Esophagus mucosa (tissue), 1 donor: ENCODE measurements at places on chromosomes 5 and 9. TPM values are rescaled to one million over a fixed set of nuclear protein-coding genes. Genes with fewer than 3 reads are reported as not detected.

GRCh38 chr9:123263227-123263626 lies 5.2 kb downstream of the STRBP start:
- no peak for ATAC-seq

- ATAC-seq, result no peak
Measured at GRCh38 chr9:93874242-93874641, 80.9 kb downstream of the BARX1 start.

- ATAC-seq, result peak; percentile 79
Measured at GRCh38 chr5:133612249-133612860, at the start of gene FSTL4. TSS of gene FSTL4 (minus strand) at chr5:133612541.

- no peak for ATAC-seq
Measured at GRCh38 chr9:121772600-121773285, 121.3 kb downstream of the DAB2IP start.

DNA sequence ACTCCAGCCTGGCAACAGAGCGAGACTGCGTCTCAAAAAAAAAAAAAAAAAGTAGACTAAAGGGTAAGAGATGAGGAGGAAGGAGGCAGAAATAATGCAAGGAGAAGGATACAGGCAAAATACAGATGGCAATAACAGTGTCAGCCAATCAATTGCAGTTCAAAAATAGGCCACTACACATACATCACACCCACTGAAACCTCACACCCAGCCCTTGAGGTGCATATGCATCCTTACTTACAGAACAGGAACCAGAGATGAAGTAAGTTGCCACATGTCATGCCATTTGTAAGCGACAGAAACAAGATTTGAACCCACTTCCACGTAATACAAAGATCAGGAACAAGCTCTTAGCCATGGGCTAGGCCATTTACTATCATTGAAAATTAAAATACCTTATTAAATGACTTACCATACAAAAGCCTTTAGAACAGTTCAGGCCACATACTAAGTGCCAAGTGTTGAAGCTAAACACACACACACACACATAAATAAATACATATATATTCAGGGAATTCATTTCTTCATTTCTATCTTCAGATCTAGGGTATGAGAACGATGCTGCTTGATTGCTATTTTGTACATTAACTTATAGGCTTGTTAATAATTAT lies 98.4 kb downstream of the FNBP1 start:
- peak; percentile 32 for ATAC-seq

DNA sequence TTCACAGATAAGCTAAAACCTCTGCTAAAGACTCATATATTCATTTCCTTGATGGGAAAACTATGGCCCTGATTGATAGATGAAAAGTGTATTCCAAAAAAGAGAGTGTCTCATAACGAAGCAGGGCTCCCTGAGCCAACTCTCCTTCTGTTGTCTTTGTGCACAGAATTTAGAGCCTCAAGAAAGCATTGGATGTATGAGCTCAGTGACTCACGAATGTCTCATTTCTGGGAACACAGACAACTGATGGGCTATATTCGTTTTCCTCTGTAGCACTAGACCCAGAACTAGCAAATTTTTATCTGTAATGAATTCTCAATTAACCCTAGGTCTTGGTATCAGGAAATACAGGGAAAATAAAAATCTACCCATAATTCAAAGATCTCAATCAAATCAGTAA lies 88.4 kb downstream of the LMNB1 start:
- no peak for ATAC-seq

- ATAC-seq, result no peak
Measured at GRCh38 chr9:5650356-5651105, 21.6 kb downstream of the RIC1 start.

GRCh38 chr5:81751836-81752643 lies 1.1 kb upstream of the SSBP2 start:
- ATAC-seq, result no peak

DNA sequence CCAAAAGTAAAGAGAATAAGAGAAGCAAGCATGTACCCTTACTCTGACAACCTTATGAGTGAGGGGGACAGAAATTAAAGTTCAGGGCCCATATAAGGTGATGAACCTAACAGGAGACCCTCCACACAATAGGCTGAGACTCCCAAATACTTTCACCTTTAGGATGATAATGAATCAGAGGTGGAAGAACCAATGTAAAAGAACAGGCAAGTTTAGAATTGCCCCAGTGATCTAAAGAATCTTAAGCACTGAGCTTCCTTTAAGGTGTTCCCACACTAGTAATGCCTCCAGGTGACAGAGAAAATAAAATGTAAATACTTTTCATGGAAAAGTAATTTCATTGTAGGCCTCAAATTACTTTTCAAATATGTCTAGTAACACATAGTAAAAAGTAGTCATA lies 8.2 kb upstream of the FAM151B start:
- peak; percentile 57 for ATAC-seq

GRCh38 chr5:83076742-83077661 lies at the start of the genes TMEM167A and XRCC4:
TSS of gene TMEM167A (minus strand) at chr5:83077394. CDS start at chr5:83077323, 71 bp downstream.
TSS of gene XRCC4 (plus strand) at chr5:83077547. CDS start at chr5:83104920, 27,373 bp downstream.
- peak; percentile 100 for ATAC-seq

DNA sequence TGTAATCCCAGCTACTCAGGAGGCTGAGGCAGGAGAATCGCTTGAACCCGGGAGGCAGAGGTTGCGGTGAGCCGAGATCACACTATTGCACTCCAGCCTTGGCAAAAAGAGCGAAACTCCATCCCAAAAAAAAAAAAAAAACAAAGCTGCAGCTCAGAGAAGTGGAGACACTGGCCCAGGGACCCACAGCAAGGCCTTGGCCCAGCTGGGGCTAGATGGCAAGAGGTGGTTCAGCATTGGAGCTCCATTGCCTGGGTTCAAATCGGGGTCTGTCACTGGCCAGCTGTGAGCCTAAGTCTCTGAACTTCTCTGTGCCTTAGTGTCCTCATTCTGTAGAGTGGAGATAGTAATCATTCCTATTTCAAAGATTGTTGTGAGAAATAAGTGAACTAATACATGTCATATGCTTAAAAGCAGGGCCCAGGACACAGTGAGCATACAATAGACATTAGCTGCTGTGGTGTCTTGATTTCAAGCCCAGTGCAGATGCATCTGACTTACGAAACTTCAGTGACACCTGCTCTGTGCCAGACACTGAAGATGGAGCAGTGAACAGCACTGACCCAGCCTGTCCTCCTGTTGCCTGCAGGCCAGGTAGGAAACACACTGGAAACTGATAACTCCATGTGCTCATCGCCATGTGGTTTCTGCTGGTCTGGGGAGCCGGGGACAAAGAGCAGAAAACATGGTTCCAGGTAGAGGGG lies 127.7 kb downstream of the C9orf50 start:
- ATAC-seq, result no peak

DNA sequence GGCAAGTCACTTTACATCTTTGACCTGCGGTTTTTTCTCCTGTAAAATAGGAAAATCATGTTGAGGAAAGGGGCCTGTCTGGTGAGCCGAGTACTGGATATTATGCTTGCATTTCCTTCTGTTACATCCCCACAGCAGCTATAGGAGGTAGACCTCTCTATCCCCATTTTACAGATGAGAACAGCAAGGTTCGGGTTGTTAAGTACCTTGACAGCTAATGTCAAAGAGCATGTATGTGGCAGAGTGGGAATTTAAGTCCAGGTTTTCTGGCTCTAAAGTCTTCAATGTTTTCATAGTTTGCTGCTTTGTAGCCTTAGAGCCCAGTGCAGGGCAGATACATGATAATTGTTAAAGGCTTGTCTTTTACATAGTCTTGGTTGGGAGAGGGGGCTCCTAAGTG lies 2.8 kb downstream of the TMEM268 start:
- no peak for ATAC-seq

DNA sequence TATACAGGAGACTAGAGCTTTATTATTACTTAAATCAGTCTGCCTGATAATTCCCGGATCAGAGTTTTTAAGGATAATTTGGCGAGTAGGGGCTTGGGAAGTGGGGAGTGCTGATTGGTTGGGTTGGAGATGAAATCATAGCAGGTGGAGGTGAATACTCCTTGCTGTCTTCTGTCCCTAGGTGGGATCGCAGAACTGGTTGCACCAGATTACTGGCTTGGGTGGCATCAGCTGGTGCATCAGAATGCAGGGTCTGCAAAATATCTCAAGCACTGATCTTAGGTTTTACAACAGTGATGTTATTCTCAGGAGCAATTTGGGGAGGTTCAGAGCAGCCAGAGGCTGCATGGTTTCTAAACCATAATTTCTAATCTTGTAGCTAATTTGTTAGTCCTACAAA lies 68.1 kb downstream of the KIF4B start:
- no peak for ATAC-seq

- ATAC-seq, result no peak
Measured at GRCh38 chr9:132230605-132231004, 68.7 kb downstream of the NTNG2 start.

GRCh38 chr9:129413537-129414376 lies 207.1 kb downstream of the C9orf50 start:
- ATAC-seq, result peak; percentile 93

GRCh38 chr5:169721771-169722170 lies 84.7 kb downstream of the DOCK2 start:
- no peak for ATAC-seq

- ATAC-seq, result peak; percentile 51
Measured at GRCh38 chr5:149747833-149748366, 17.8 kb downstream of the PPARGC1B start.

DNA sequence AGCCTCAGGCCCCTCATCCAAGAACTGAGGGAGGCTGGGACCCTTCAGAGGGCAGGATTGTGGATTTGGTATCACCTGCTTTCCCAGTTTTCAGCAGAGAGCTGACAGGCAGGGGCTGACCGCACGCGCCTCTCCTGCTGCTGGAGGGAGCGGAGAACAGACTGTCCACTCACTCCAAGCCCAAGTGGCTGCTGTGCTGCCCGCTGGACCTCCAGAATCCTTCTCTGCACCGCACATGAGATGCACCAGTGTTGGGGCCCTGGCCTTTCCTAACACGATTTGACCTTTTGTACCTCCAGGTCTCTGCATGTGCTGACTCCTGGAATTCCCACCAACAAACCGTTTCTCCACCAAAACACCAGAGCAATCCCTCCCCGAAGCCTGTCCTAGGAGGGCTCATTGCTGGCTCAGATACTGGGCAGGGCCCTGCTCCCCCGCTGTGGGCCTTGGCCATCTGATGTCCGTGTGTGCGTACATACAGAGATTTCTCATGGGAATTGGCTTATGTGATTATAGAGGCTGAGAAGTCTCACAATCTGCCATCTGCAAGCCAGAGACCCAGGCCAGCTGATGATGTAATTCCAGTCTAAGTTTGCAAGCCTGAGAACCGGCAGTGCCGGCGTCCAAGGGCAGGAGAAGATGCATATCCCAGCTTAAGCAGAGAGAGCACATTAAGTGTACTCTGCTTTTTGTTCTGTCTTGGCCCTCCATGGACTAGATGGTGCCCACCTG lies 141.7 kb downstream of the GADD45G start:
- no peak for ATAC-seq

GRCh38 chr9:77605449-77606220 lies 42.5 kb downstream of the GNA14 start:
- ATAC-seq, result no peak

DNA sequence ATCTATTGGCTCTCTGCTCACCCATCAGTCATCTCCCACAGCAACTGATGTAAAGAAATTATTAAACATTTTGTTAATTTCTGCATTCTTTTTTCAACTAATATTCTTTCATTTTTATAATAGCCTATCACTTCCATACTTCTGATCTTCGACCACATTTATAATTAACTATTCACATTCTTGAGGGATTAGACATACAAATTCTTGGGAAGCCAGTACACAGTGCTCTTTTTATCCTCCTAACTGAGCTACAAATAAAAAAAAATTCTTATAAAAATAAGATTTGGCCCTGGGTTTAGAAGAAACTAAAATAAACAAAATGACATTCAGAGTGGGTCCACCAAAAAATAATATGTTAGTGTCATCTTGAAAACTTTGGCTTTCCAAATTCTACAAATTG lies 103.7 kb upstream of the ITGA1 start:
- ATAC-seq, result no peak

DNA sequence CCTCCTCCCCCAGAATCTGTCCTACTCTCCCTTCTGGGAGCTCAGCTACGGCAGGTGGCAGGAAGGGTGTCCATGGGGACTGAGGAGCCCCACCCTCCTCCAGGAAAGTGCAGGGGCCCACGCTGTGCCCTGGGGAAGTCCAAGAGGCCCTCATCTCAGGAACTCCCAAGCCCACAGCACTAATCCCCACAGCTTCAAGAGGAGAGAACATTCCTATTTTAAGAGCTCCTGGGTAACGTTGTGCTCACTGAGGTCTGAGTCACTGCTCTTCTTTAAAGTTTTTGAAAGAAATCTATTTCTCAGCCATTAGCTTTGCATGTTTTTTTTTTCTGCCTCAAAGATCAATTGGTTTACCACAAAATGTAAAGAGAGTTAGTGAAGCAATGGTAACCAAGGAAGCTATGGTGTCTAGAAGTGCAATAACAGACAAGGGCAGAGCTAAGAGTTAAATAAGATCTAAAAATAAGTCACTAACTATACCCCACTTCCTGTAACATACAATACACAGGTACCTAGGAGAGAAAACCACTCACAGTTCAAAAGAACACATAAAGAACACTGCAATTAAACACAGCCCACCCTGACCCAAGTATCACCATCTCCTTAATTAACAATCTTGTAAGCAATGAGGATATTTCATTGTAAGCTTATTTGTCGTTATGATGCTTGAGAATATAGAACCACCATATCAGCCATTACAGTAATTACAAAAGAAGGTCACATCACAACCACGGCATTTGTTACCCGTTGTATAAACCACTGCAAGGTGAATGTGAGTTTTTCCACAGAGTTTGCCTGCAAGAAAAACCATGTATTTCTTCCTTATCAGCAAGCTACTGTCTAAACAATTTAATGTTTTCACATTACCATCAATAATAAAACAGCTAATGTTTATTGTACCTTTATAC lies 382.3 kb upstream of the SLC30A5 start:
- ATAC-seq, result no peak

- ATAC-seq, result no peak
Measured at GRCh38 chr9:14958989-14959388, 48.8 kb upstream of the FREM1 start.

- ATAC-seq, result no peak
Measured at GRCh38 chr5:160134332-160134731, 15.1 kb upstream of the PWWP2A start.

DNA sequence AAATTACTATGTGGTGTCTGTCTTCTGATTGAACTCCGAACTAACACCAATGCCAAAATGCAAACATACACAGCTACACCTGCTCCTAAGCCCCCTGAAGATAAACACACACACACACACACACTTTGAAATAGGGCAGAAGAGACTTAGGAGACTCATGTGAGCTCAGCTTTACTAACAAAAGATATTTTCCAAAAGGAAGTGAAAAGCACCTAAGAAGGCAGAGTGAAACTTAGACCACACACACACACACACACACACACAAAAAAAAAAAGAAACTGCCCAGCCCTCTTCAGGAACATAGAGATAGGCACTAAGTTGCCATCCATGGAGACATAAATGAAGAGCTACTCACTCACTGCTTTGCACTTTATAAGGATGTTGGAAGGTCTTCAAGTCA lies 45.2 kb upstream of the APC start:
- no peak for ATAC-seq

The RELL2 gene
- total RNA-seq, result 4.5 TPM

The GCNT4 gene
- total RNA-seq, result 1.4 TPM

The PCDHGA4 gene
- total RNA-seq, result 0.48 TPM

The JADE2 gene
- 12.9 TPM for total RNA-seq

The SPATA31E1 gene
- not detected for total RNA-seq

The LIFR gene
- total RNA-seq, result 6.9 TPM

The SEMA5A gene
- 5.5 TPM for total RNA-seq

The LCN9 gene
- total RNA-seq, result not detected

The SEPTIN8 gene
- 46.0 TPM for total RNA-seq

The FRMD3 gene
- total RNA-seq, result 0.60 TPM

The PTGES2 gene
- 52.0 TPM for total RNA-seq

The GGTA1 gene
- 7.1 TPM for total RNA-seq

The FABP6 gene
- total RNA-seq, result 3.1 TPM

The TAS2R1 gene
- total RNA-seq, result not detected

The THOC3 gene
- 155 TPM for total RNA-seq
